ENCODE measurements at places on chromosomes 6 and 20.

DNA sequence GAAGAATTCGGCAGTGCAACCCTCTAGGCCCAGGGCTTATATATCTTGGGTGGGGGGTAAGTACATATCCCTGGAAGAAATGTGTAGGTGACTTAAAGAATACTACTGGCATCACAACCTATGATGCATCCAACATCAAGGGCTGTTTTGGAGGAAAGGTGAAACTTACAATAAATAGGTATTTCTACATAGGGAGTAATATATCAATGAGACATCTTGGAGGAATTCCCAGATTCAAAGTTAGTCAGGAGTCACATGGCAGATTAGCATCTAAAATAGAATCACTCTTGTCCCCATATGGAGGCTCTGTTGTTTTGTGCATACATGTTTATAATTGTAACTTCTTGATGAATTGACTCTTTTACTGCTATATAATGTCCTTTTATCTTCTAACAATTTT, 375.5 kb downstream of the PAX1 start:
- DNase-seq: no peak

GRCh38 chr6:43011207-43011606, 2.5 kb downstream of the MEA1 start:
- DNase-seq: no peak

- no peak for DNase-seq
These were observed 29.6 kb downstream of the PTK7 start for GRCh38 chr6:43105538-43106222.

DNA sequence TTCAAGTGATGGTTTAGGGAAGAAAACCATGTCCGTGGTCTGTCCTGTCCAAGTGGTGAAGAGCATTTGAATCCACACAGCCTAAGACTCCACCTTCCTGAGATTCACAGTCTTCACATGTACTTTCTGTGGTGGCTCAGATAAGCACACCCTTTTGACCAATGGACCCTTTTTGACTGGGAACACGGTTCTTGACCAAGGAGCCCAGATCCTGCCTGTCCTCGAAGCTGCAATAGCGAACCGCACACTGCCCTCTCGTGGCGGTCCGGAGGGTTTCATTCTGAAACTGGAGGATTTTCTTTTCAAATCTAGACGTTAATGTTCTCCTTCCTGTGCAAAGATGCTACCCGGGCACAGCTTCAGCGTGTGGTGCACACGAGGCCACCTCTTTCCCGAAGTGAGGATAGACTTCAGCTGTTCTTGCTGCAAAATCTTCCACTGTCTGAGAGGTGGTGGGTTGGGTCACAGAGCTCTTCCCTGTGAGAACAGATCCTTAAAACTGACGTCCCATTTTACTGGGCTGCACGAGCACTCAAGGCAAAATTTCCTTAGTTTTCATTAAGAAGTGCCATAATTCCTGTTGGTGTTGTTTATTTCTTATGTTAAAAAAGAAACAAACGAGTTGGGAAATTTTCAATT, 90.5 kb downstream of the SYNJ2 start:
- DNase-seq: peak; percentile 45

- no peak for DNase-seq
These were observed 258.4 kb downstream of the ARID1B start for GRCh38 chr6:157035546-157035945.

GRCh38 chr6:129500958-129501739, 208.8 kb downstream of the ARHGAP18 start:
- peak; percentile 33 for DNase-seq

GRCh38 chr6:9437836-9438235, 977.0 kb downstream of the TFAP2A start:
- DNase-seq: no peak

DNA sequence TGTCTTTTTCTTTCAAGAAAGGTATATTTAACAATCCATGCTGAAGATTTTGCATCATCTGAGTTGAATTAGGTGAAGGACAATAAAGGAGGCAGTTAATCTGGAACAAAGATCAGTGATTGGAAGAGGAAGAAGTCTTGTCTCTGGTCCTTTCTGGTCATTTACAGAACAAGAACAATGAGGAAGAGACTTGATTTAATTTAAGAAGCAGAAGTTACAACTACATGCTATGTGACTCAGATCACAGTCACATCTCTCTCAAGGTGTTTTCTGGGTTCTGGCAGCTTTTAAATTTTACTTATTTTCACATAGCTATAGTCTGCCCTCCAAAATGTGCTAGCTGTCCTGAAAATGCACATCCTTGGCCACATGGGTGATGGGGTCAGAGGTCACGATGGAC, 53.5 kb upstream of the DEK start:
- no peak for DNase-seq

GRCh38 chr6:42394151-42394550, 57.6 kb downstream of the TRERF1 start:
- DNase-seq: no peak

GRCh38 chr6:150719831-150720230, 120.1 kb downstream of the PLEKHG1 start:
- no peak for DNase-seq

- DNase-seq: no peak
These were observed 70.6 kb downstream of the SMPDL3A start for GRCh38 chr6:122859676-122860075.

- no peak for DNase-seq
These were observed 23.9 kb downstream of the GNAS start for GRCh38 chr20:58876437-58876836.

DNA sequence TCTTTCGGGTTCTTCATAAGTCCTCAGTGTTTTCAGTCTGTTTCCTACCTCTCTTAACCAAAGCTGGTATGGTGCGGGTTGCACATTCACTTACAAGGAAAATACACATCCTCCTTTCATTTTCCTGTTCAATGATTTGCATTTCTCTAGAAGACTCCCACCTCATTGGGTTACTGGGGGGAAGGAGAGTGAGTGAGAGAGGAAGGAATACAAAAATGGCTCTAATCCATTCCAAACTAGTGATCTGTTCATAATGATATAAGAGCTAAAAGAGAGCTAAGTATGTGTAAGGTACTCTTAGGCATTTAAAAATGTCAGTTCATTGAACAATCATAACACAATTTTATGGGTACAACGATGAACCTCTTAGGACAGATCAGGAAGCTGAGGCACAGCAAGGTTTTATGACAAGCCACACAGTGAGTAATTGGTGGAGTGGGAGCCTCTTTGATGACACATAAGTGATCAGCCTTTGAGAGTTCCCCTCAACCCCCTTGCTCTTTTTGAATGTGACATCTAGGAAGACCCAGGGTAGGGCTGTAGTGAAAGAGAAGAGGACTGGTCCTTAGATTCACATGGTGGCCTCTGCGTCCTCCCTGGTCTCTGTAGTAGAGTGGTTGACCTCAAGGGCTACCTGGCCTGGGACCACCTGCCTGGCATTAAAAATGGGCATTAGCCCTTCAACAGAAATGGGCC, 328.4 kb upstream of the SOX4 start:
- no peak for DNase-seq

GRCh38 chr6:57013521-57013926, 33.0 kb upstream of the KIAA1586 start:
- no peak for DNase-seq

- no peak for DNase-seq
These were observed 48.7 kb downstream of the BCAS4 start for GRCh38 chr20:50843331-50844276.

DNA sequence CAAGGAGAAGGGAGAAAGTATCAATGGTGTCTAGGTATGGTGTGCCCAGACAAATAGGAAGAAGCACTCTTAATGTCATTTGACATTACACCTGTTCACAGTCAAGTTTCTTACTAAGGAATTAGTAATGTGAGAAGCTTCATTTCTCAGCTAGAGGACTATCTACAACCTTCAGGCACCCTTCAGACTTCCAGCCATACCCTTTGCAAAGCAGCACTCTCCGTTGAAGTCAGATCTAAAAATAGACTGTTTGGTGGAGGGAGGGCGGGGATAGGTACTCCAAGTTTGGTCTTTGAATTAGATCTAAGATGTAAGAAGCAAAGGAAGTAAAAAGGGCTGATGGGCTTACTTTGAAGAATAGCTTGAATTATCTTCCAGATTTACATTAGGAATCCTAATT, 311.1 kb downstream of the SLC35F1 start:
- DNase-seq: no peak

DNA sequence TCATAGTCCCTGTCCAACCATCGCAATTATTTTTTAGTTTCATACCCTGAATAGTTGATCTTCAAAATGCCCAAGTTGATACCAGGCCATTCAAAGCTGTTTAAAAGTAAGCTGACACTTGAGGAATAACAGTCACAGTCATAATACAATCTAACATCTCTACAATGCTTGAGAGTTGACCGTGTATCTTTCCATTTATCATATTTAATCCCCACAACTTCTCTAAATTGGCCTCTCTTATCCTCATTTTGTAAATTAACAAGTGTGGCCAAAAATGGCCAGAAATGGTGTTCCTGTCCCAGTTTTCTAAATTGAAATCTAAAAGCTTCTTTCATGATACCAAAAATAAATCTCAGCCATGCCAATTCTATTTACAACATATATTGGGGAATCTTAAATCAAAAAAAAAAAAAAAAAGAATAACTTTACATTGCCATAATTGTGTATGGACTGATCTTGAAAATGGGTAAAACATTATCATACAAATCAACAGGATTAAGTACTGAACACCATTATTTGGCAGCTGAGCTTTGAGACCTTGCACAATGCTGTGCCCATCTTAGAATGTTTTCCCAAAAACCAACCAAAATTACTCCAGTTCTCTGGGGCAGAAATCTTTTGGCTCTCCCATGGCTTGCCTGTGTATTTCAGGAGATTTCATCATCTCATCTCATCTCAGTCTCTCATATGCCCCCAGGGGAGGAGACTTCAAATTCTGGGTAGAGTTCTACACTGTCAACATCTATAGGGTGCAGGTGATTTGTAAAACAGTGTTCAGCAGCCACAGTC, 448.7 kb upstream of the JARID2 start:
- DNase-seq: no peak

DNA sequence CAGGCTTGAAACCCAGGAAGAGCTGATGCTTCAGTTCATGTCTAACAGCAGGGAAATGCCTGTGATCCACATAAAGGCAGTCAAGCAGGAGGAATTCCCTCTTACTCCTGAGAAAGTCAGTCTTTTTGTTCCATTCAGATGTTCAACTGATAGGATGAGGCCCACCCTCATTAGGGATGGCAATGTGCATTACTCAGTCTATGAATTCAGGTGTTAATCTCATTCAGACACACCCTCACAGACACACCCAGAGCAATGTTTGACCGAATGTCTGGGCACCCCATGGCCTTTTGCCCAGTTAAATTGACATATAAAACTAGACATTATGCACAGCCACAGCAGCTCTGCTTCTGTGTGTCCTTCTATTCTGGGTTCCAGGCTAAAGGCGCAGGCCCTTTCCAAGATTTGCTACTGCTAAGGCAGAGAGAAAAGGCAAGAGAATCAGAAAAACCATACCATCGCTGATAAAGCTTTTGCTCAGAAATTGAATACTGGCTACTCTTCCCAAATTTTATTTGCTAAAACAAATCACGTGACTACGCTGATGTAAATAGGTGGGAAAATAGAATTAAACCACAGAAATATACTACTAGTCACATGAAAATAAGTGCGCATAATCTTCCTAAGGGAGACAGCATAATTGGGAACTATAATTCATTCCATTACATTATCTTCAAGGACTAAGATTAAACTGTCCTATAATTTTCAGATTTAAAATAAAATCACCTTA, 625.0 kb upstream of the MAN1A1 start:
- DNase-seq: no peak

DNA sequence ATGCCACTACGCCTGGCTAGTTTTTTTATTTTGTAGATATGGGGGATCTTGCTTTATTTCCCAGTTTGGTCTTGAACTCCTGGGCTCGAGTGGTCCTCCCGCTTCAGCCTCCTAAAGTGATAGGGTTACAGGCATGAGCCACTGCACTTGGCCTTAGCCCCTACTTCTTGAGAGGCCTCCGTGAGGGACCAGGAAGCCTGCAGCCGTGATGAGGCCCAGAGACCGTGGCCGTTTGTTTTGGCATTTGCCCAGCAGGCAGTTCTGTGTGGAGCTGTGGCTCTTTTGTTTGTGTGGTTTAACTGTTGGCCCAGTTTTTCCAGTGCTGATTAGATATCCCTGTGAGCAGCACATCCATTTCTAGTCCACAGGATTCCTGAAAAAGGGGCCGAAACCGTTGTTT, 39.8 kb downstream of the SRSF3 start:
- DNase-seq: no peak

DNA sequence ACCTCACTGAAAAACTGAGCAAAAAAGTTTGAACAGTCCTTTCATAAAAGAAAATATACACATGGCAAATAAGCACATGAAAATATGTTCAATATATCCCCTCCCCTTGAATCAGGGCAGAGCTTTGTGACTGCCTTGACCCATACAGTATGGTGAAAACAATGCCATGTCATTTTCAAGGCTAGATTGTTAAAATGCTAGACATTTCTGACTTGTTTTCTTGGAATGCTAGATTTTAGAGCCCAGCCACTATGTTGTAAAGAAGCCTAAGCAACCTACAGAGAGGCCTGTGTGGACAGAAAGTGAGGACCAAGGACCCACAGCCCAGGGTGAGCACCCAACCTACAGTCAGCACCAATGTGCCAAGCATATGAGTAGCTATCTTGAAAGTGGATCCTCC, 17.1 kb upstream of the ASF1A start:
- DNase-seq: no peak

- DNase-seq: no peak
These were observed 5.2 kb downstream of the BTBD9 start for GRCh38 chr6:38634518-38634917.

DNA sequence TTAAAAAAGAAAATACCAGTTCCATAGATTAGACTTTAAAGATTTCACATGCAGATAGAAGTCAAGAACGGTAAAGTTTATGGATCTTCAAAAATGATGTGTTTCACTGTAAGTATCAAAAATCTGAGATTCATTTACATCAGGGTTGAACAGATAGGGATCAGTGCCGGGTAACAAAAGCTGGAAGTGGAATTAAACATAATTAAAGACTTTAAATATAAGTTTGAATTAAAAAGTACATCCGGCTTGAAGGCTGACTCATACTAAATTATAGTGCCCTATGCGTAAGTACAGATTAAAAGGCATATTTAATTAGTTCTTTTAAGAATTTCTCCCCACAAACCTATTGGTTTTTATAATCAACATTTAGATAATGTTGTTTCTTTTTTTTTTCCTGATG, 312.7 kb downstream of the PRL start:
- no peak for DNase-seq

GRCh38 chr6:142833054-142833453, 111.9 kb downstream of the HIVEP2 start:
- DNase-seq: no peak

- DNase-seq: no peak
These were observed 85.7 kb downstream of the GJA1 start for GRCh38 chr6:121521164-121521555.

Measured in thymus (tissue), 14 donors.